NCI-H446 treated with DMSO at 0.1 percent for 48 hours (cell line): ENCODE measurements at places on chromosomes 6 and 20.

GRCh38 chr6:137764464-137764863 is 102.6 kb upstream of the TNFAIP3 start:
- DNase-seq, result no peak

DNA sequence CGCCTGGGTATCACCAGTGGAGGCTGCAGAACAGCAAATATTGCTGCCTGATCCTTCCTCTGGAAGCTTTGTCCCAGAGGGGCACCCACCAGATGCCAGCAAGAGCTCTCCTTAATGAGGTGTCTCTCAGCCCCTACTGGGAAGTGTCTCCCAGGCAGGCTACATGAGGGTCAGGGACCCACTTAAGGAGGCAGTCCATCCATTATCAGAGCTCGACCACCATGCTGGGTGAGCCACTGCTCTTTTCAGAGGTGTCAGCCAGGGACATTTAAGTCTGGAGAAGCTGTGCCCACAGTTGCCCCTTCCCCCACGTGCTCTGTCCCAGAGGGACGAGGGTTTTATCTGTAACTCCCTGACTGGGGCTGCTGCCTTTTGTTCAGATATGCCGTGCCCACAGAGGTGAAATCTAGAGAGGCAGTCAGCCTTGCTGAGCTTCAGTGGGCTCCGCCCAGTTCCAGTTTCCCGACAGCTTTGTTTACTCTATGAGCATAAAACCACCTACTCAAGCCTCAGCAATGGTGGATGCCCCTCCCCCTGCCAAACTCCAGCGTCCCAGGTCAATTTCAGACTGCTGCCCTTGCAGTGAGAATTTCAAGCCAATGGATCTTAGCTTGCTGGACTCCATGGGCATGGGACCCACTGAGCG is 25.9 kb upstream of the AIG1 start:
- DNase-seq, result no peak

GRCh38 chr6:36249536-36249935 is 20.3 kb upstream of the PNPLA1 start:
- no peak for DNase-seq

GRCh38 chr6:2581611-2582010 is 169.1 kb downstream of the MYLK4 start:
- no peak for DNase-seq

DNA sequence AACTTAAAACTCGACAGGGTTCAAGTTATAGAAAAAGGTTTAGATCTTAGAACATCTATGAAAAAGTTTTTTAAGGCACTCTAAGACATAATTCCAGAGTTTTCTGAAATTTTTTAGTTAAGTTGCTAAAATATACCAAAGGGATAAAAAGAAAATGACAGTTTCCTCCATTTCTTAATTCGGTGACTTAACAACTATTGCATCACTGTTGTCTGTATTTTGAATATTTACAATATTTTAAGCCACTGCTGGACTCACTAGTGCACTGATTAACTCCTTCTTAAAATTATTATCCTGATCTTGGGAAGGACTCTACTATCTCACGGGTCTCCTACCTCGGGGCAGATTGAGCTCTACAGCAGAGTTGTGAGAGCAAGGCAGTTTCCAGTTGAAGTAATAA is 91.0 kb downstream of the ADGB start:
- DNase-seq, result no peak

GRCh38 chr6:167796192-167796981 is 30.3 kb upstream of the AFDN start:
- DNase-seq, result no peak

- no peak for DNase-seq
Measured at GRCh38 chr6:168147205-168147738, 68.3 kb upstream of the FRMD1 start.

DNA sequence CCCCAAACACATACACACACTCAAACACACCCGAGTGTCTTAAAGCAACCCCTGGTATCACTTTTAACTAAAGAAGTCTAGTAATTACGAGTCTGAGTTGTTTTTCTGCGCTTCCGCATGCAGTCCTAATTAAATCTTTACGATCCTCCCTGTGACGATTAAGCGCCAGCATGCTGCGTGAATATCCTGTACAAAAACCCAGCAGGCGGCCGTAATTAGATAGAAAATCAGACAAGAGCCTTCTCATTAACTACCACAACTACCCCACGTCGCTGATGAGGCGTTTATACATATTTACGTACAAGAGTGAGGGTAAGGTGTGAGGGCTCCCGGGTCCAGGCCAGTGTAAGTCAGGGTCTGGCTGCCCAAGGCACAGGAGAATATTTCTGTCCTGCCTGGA is 8.1 kb downstream of the TFAP2B start:
- DNase-seq, result no peak

DNA sequence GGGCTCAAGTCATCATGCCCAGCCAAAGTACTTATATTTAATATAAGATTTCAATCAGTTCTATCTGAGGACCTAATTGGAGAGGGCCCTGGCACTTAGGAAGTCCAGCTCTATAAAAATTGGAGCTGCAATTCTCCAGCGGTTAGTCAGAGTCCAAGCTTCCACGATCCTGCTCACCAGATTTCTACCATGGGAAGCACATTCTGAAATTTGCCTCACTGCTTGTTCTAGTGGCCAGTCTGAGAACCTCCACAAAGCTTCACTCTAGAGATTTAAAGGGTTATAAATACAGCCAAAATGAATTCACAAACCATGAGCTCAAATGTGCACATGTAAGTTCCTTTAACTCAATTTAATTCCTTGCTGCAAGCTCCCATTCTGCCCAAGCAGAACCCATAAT is 33.5 kb downstream of the PNLDC1 start:
- DNase-seq, result no peak

DNA sequence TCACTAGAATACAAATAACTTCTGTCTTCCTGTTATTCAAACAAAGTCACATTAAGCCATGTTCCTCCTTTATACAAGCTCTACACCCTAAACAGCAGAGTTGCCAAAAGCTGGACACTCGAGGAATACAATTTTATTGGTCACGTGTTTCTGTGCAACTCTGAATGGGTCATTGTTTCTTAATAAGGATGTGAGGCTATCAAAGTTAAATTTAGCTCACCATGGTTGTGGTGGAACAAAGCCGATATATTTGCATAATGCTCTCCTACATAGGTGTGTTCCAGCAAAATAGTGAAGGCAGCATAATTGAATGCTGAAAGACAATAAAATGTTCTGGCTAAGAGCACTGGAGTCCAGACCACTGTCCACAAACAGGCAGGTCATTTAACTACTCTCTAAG is 36.9 kb upstream of the CD2AP start:
- DNase-seq, result no peak

DNA sequence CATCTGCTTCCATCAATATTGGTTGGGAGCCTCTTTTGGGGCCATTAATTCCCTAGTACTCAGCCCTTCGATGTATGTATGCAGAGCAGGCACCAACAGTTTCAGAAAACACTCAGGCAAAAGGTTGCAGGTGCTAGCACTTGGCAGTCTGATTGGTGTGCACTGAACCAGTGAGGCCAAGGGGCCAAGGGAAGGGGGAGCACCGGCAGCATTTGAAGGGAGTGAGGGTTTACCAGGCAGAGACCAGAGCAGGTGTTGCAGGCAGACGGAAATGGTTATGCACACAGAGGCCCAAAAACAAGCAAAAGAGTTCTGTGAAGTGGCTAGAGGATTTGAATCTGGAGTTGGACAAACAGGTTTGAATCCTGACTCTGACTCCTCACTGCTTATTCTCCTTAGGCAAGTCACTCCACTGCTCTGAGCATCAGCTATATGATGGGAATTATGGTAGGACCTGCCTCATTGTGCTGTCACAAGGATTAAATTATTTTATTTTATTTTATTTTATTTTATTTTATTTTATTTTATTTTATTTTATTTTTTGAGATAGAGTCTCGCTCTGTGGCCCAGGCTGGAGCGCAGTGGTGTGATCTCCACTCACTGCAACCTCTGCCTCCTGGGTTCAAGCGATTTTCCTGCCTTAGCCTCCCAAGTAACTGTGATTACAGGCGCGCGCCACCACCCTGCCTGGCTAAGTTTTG is 58.1 kb upstream of the SHLD1 start:
- no peak for DNase-seq

GRCh38 chr20:51148941-51149340 is 126.0 kb upstream of the KCNG1 start:
- DNase-seq, result no peak

DNA sequence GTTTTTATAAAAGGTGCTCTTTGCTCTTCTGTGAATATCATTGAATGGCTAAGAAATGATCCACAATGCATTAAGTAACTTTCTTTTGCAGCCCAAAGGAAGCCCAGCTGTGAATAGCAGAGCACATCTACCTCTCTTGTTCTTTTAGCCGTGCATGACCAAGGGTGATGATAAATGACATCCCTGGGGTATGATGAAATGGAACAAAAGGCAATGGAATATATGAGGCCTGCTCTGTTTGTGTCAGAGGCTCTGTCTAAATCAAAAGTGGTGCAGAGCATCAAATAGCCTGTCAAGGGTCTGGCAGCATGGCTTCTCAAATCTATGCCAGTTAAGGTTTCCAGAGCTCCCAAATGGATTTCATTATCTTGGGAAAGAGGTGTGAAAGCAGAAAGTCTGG is 362.6 kb upstream of the RNF217 start:
- DNase-seq, result no peak

GRCh38 chr20:531608-532007 is 12.0 kb downstream of the CSNK2A1 start:
- no peak for DNase-seq

DNA sequence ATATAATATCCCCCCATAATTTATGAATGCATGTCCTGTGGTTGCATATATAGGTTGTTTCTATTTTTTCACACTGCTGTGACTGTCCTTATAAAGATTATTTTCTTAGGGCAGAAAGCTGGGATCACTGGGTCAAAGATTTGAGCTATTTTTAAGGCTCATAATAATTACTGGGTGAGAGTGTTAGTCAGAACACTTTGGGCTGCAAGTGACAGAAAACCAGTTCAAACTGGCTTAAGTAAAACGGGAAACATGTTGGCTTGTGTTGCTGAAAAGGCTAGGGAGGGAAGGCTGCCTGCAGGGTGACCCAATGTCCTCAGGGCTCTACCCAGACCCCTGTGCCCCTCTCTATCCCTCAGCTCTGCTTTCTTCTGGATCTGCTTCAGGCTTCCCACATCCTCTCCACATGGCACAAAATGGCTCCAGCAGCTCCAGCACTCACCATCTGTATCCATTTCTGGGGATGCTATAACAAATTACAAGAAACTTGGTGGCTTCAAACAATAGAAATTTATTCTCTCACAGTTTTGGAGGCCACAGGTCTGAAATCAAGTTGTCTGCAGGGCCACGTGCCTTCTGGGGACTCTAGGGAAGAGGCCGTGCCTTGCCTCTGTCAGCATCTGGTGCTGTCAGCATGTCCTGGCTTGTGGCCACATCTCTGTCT is 33.1 kb upstream of the MLN start:
- DNase-seq, result no peak

GRCh38 chr6:168440520-168441433 is at the start of gene SMOC2:
TSS of gene SMOC2 (plus strand) at chr6:168441184. CDS start at chr6:168441371, 187 bp downstream.
- DNase-seq, result no peak

DNA sequence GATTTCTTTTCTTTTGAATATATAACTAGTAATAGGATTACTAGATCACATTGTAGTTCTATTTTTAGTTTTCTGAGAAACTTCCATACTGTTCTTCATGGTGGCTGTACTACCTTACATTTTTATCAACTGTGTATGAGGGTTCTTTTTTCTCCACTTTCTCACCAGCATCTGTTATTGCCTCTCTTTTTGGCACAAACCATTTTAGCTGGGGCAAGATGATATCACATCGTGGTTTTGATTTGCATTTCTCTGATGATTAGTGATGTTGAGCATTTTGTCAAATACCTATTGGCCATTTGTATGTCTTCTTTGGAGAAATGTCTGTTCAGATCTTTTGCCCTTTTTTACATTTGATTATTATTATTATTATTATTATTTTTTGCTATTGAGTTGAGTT is 86.1 kb upstream of the TCF21 start:
- no peak for DNase-seq

GRCh38 chr6:5659467-5659866 is 347.3 kb downstream of the NRN1 start:
- DNase-seq, result no peak

GRCh38 chr6:162829013-162829742 is 101.4 kb downstream of the PACRG start:
- no peak for DNase-seq

- DNase-seq, result no peak
Measured at GRCh38 chr6:44538131-44538806, 150.8 kb downstream of the CDC5L start.
